Hippocampal formation (tissue), 2 donors: ENCODE measurements at places on chromosomes 1 and 21.

DNA sequence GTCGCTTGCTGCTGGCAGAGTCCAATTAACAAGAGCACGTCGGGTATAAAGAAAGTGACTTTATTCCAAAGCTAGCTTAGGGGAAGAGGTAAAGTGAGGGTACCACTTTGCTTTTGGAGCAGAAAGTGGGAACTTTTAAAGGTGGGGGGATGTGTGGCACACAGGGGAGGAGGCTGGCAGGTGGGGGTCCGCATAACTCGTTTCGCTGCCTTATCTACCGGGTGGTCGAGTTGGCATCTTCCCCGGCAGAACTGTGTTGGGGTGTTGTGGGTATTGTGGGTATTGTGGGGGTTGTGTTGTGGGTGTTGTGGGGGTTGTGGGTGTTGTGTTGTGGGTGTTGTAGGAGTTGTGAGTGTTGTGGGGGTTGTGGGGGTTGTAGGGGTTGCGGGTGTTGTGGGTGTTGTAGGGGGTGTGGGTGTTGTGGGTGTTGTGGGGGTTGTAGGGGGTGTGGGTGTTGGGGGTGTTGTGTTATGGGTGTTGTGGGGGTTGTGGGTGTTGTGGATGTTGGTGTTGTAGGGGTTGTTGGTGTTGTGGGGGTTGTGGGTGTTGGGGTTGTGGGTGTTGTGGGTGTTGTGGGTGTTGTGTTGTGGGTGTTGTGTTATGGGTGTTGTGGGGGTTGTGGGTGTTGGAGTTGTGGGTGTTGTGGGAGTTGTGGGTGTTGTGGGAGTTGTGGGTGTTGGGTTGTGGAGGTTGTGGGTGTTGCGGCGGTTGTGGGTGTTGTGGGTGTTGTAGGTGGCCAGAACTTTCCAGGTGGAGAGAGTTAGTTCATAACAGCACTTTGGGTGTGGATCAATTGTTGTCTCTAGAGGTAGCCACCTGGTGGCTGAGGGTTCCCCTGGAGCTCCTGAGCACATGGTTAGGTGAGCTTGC is 52.7 kb downstream of the AGPAT3 start:
- no peak for DNase-seq

DNA sequence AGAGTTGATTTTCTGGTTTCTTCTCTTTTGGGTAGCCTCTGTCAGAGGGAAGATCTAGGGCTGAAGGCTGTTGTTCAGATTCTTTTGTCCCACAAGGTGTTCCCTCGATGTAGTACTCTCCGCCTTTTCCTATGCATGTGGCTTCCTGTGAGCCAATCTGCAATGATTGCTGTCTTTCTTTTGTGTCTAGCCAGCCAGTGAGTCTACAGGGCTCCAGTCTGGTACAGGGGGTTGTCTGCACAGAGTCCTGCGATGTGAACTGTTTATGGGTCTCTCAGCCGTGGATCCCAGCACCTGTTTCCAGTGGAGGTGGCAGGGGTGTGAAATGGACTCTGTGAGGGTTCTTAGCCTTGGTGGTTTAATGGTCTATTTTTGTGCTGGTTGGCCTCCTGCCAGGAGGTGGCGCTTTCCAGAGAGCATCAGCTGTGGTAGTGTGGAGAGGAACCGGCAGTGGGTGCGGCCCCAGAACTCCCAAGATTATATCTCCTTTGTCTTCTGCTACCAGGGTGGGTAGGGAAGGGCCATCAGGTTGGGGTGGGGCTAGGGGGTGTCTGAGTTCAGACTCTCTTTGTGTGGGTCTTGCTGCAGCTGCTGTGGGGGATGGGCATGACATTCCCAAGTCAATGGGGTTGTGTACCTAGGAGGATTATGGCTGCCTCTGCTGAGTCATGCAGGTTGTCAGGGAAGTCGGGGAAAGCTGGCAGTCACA is 81.3 kb upstream of the C21orf91 start:
- DNase-seq: no peak

DNA sequence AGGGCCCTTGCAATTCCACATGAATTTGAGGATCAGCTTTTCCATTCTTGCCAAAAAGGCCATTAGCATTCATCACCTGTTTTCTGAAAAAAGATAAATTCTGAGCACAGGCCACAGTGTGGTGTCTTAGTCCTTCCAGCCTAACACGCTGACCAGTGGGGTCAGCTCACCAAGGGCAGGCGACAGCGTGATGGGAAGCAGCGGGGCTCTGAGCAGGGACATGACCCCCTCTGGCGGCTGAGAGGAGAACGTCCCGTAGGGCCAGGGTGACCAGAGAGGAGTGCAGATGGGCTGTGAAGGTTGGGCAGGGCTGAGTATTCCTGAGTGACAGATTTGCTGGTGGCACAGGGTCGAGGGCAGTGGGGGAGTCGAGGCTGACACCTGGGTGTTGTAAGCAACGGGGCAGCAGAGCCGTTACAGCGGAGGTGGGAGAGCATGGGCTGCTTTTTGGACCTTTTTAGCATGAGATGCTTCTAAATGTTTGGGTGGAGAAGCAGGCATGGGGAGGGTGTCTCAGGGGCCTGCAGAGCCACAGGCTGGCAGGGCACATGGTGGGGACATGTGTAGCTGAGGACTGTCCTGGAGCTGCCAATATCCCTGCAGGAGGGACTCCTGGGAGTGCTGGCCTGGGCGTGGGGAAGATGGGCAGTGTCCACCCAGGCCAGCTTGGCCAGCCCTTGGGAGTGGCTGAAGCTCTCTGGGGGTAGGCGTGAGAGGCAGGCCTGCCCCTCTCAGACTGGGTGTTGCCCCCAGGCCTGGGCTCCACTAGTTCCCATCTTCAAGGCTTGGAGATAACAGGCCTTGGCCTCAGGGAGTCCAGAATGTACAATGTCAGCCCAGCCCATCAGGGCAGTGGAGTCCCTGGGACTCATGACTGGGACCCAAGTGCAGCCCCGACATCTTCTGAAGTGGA is 8.6 kb upstream of the CALML6 start:
- peak; percentile 74 for DNase-seq

DNA sequence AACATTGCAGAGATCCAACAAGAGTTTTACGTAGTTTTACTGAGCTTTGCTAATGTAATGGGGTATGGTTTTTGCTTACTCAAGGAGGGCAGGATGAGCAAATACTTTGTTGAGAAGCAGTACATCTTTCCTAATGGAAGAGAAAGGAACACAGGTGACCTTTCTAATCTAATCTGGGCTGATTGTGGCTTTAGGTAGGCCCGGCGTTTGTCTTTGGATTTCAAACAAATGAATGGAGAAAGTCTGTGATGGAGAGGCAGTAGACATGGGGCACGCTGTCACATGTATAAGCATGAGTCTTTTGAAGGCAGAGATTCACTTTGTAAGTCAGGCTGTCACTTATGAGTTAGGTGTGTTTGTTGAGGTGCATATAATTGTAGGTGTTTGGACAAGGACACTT is 1.7 kb downstream of the PLEKHM2 start:
- no peak for DNase-seq

DNA sequence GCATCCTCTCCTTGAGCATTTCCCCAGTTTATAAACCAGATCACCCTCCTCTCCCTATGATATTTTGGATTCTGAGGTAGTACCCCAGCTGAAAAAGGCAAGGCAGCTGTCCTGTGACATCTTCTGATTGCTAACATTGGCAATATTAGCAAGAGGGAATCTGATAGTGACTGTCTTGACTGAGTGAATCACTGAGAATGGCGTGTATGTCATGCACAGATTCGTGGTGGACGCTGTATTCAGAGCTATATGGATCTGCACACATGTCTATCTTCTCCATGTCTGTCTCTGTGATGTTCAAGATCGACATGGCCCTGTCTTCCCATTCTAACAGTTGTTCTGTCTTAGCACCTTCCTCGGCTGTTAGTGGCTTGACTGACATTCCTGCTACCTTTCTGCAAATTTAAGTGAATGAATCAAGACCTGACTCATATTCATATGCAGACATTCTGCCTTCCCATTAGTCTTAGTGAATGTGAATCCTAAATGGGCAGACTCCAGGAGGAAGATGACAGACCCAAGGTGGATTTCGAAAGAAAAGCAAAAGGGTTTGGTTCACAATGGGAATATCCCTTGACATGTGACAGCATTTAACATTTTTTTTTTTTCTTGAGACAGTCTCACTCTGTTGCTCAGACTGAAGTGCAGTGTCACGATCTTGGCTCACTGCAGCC is 97.7 kb downstream of the PGBD5 start:
- DNase-seq: no peak

DNA sequence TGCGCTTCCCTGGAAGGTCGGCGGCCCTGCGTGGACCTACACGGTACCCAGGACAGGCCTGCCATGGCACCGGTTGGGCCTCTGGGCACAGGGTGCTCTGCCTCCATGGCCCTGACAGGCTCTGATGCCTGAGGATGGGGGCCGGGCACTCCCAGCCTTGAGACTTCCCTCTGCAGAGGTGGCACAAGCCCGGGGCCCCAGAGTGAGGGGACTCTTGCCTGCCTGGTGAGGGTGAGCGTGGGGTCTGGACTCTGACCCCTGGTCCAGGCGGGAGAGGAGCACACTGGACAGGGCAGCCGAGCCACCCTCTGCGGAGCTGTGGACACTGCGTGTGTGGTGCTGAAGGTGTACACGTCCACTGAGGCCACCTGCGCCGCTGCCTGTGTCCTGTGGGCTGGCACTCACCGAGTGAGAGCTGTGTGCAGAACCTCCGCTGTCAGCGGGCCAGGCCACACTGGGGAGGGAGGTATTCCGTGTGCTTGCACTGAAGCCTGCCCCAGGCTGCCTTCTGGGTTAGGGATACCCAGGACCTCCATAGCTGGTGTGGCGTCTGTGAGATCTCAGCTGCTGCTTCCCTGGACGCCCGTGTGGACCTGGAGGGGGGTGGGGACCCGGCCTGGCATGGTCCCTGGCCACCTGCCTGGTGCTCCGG is 10.4 kb downstream of the SKI start:
- no peak for DNase-seq

DNA sequence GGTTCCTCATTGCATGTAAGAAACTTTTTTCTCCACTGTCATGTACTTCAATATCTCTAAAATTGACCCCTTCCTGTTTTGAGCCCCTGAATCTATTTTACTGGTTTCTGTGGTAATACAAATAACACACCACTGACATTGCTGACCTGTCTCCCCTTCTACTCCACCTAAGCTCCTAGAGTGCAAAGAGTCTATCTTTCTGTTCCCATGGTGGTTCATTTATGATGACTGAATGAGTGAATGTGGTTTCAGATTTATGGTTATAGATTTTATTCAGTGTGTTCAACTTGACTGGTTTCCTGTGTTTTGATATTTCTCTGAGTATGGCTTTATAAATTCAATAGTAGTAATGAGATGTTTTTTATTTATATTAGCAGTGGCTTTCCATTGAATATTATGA is 127.7 kb downstream of the MAGI3 start:
- no peak for DNase-seq

DNA sequence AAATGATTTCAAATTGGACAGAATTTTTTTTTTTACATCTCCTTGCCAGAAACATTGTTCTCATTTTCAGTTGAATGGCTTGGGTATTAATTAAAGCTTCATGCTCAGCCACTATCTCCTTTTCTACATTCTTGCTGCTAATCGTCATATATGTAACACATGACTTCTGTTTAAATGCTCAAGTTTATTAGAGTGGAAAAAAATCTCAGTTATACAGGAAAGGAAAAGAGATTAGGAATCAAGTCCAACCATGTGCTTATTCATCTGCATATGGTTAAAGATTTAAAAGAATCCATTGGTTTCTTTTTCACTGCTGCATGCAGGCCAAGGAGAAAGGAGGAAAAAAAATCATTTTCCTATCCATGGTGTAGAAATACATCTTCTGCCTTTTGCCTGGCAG is 47.3 kb upstream of the CNN3 start:
- no peak for DNase-seq

- DNase-seq: no peak
Observed at GRCh38 chr1:232878086-232878485, 72.3 kb upstream of the NTPCR start.

DNA sequence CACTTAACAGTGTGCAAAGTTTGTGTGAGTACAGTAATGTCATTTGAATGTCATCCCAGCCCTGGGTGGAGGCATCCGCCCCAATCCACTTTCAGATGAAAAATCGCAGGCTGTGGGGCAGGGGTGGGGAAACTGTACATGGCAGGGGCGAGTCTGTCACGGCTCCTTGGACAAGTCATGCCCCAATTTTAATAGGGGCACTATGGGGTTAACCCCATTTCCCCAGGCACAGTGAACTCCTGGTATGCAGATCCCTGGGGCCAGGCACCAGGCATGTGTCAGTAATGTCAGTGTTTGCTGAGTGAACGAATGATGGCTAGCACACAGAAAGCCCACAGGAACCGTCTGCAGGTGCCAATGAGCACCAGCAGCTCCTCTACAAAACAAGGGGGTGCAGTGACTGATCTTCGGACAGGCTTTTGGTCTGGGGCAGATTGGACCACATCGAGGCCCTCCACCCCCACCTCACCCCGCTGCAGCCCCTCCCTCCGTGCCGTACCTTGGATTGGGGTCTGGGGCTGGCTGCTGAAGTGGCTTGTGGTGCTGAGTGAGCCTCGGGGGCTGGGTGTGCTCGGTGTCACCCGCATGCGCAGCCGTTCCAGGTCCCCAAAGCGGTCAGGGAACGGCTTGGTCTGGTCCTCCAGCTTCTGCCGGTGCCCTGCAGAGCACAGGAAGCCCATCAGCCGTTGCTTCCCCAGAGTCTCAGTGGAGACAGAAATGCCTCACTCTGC is 23.2 kb downstream of the RUNX3 start:
- no peak for DNase-seq

GRCh38 chr1:91283421-91283726 is 121.3 kb downstream of the HFM1 start:
- DNase-seq: no peak
